Activated CD4-positive, CD25-positive, alpha-beta regulatory T cell (primary cell): ENCODE measurements at places on chromosomes 7 and 10.
A peak's percentile ranks its signal among the peaks of the same experiment; 100 is the strongest.

- DNase-seq = no peak
Observed at GRCh38 chr7:29953726-29954347, 35.8 kb downstream of the SCRN1 start.

- DNase-seq = no peak
Observed at GRCh38 chr7:72785166-72785955, 42.6 kb downstream of the TYW1B start.

- DNase-seq = no peak
Observed at GRCh38 chr10:122499012-122499411, 37.7 kb downstream of the HTRA1 start.

DNA sequence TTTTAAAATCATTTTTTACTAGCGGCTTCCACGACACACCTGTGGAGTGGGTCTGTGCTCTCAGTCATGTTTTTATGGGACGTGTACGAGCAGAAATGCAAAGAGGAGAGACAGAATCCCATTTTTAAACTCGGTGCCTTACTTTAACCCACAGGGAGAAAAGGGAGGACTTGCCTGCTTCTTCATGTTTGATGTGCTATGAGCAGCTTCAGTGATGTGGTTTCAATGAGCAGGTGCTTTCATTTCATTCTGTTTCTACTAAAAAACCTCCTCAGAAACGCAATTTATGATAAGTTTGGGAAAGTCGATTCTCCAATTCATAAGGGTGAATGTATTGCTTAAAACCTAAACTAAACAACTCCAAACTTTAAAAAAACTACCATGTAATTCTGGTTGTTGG lies 537.2 kb downstream of the GATA3 start:
- DNase-seq = no peak

DNA sequence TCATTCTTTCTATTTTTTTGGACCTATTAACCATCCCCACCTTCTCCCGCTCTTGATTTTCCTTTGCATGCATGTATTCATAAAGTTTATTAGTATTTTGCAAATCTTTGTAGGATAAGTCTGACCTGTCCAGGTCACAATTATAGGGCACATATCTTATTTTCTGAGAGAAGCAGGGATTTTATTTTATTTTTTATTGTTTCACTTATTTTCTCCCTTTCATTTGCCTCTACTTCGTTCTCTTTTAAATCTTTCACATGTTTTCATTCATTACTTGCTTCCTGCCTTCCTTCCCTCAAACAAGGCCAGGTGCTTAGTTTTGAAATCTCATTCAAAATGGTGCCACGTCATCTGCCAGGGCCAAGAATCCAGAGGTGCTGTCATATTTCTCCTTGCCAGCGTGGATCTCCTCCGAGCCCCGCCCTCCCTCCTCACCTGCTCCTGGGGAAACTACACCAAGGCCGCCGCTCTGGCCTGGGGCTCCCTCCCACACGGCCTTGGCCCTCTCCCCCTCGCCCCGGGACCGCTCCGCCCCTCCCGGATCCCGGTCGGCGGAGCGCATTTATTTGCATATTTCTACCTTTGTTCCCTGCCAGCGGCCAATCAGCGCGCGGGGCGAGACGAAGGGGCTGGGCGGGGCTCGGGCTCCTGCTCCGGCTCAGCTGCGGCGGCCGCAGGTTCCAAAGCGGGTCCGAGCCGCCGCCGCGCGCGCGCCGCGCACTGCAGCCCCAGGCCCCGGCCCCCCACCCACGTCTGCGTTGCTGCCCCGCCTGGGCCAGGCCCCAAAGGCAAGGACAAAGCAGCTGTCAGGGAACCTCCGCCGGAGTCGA lies at the start of gene TSPAN13:
TSPAN13 (plus strand) TSS at position 654 of the 830 bp plus-strand sequence. CDS start 213 bp downstream, outside the sequence.
- DNase-seq = peak; percentile 12

DNA sequence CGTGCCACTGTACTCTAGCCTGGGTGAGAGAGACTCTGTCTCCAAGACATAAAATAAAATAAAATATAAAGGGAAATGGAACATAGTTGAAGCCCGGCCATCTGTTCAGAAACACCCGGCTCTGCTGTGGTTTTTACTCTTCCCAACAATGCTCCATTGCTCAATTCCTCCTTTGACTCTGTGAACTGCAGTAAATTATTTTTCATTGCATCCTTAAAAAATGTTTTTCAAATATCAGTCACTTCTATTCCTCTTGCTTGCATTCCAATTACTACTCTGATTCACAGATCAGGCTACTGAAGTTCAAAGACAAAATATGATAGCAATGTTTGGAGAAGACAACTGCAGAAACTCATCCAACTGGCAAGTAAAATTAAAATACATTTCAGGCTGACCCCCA lies 983.0 kb downstream of the SORCS1 start:
- no peak for DNase-seq

DNA sequence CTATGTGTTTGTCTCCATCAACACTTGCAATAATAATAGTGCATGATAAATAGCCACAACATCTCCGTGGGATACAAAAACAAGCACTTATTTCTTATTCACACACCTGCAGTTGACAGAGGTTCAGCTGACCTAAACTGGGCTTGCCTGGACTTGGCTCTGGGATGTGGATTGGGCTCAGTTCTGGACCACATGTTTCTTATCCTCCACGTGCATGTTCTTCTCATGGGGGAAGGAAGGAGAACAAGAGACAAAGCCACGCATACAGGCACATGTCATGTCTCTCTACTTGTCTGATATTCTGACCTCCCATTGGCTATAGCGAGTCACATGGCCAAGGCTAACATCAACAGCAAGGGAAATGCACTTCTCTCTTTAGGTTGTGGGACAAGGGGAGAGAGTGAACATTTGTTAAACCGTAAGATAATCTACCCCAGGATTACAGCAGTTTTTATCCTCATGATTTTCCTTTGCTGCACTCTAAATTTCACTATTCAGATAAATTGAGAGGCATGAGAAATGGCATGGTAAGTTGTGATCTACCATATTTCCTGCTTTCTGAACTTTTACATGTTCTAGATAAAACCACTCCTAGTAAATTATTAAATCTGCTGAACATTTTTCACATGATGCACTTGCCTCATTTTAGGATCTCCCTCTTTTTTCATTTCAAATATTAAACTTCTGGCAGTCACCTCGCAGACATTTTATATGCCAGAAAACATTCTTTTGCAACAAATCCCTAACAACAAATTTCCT lies 33.7 kb downstream of the CFAP58 start:
- DNase-seq = no peak

DNA sequence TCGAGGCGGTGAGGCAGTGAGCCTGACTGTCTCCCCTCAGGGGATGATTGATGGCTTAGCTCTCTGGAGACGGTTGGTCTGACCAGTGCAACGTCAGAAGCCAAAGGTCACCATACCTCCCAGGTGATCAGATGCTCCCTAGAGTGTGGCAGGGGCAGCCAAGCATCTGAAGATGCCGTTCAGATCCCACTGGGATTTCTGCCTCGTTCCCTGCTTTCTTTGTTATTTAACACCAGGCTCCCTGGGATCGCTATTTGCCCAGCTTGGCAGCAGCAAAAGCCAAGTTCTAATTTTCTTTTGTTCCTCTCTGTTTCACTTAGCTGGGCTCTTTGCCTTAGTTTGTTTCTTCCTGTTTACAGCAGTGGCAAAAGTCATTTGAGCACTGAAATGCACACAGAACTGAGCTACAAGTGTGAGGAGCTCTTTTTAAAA lies 53.5 kb upstream of the SVIL start:
- DNase-seq = no peak

- DNase-seq = no peak
Observed at GRCh38 chr7:136104269-136104603, 127.1 kb upstream of the MTPN start.

DNA sequence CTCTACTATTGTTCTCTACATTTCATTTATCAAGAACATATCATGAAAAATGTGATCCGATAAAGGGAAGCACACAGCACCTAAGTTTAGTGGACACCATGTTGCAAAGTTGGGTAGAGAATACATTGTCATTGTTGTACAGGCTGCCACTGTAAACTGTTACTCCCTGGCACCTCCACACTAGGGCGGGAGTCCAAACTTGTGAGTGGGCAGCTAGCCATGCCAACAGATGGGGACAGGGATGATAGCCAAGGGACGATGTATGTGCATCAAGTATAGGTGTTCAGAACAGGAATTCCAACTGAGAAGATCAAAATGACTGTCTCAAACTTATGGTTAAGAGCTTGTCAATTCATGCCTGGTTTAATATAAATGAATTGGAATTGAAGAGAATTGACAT lies 31.1 kb upstream of the COMMD3 start:
- DNase-seq = no peak

DNA sequence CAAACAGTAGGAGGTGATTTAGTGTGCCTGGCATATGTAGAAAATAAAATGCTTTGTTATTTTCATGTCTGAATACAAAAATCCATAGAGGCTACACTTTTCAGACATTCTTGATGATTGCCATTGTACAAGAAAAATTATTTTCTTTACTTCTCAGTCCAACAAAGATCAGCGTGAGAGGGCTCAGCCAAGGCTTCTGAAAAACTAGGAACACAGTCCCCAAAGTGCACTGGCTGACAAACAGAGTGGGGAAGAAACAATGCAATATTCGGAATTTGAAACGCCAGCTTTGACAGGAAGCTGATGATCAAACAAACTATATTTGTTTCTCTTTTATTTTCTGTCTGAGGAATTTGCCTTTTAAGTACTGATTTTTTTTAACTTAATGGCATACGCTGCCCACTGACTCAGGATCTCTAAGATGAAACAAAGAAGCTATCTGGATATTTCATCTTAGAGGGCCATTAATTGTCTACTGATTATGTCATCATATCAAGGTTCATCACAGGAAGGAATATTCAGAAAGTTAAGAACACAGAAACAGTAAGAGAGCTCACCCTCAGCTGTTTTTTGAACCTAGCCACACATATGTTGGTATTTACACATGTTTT lies 197.0 kb upstream of the INHBA start:
- no peak for DNase-seq

DNA sequence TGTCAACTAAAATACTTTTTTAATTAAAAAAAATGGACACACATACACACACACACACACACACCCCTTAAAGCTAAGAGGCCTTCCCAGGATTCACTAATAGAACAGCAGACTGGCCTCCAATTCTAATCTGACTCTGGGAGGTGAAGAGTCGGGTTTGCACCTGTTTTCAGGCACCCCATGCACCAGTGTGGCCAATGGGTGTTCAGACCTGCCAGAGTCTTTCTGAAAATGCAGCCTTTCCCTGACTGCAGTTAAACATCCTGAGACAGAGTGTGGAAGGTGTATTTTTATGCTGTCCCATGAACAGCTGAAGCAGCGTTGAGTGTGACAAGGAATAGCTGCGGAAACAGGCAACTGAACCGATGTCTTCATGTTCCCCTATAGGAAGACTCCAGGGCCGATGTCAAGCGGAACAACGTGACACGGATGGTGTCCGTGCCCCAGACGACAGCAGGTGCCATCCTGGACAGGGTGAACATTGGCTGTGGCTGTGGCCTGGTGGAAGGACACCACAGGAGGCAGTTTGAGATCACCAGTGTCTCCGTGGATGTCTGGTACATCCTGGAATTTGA lies 74.6 kb upstream of the LYZL2 start:
- no peak for DNase-seq

GRCh38 chr7:123367031-123367430 lies 167.3 kb upstream of the SLC13A1 start:
- DNase-seq = no peak

DNA sequence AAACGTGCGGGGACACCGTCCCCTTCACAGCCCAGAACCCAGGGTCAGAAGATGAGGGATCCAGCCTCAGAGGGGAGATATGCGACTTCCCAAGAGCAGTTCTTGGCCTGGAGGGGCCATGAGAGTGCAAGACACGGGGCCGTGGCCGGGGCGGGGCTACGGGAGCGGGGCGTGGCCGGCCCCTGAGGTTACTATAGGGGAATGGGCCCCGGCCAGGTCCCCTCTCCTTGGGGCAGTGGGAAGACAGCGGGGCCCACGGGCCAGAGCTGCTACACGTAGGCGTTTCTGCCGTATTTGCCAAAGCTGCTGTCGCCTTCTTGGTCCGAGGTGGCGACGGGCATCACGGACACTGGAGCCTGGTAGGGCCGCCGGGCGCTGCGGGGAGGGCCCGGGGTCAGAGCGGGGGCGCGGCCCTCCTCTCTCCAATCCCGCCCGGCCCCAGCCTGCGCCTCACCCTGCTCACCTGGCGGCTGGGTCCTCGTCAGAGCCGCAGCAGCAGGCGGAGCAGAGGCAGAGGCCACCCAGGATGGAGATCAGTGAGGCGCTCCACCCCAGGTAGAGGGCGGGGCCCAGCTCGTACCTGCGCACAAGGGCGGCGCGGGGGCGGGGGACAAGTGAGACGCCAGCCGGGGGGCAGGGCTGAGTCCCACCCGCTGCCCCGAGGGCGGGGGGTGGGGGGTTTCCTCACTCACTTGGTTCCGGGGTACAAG lies 5.3 kb downstream of the CLDN15 start:
- no peak for DNase-seq

DNA sequence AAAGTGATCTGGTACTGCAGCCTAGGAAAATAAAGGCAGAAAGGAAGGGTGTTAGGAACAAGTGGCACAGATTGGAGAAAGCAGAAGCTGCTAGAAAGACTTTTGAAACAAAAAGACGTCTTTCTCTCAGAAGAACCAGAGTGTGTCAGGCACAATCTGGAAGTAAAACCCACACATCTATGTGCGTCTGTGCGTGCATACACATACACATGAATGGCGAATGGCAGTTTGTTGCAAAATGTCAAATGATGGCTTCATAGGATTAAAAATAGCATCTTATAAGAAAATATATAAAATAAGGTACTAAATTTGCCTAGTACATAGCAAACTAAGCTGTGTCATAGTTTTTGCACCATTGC lies 246.3 kb downstream of the CDK14 start:
- DNase-seq = no peak

GRCh38 chr7:84042110-84042539 lies 152.5 kb downstream of the SEMA3A start:
- no peak for DNase-seq

DNA sequence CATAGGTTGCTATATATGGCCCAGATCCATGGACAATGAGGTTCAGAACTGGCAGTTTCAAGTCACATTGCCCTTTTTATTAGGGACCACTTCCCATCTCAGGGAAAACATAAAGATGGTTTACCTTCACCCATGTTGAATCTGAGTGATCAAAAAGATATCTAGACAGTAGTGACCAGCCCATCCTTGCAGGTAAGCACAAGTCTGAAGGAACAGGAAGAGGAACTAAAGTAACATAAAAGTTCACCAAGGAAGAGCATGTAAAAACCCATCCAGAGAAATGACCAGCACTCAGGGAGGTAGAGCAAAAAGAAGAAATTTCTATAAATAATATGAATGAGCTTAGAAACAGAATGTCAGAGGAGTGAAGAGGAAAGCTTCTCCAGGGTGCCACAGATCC lies 382.5 kb downstream of the PARD3 start:
- DNase-seq = no peak

GRCh38 chr7:107914831-107915230 lies 23.8 kb downstream of the DLD start:
- no peak for DNase-seq

- no peak for DNase-seq
Observed at GRCh38 chr10:65112573-65112972, 1591.4 kb downstream of the REEP3 start.

DNA sequence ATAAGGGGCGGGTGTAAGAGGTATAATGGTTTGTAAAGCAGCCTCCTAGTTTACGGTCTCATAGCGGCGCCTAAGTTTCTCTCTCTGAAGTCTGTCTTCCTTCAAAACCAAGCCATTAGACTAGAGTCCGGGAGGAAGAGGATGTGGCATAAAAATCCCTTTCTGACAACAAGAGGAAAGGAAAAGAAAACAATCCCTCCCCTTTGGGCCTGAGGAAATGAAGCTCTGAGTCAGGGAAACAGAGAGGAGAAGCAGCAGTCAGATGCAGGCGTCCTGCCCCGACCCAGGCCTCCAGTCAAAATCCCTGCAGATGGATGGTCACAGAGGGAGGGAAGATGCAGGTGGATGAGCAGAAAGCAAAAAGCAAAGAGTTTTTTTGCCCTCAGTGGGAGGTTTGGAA lies 23.7 kb downstream of the PARP12 start:
- no peak for DNase-seq

- DNase-seq = no peak
Observed at GRCh38 chr7:137753948-137754851, 92.6 kb downstream of the DGKI start.
